NCI-H510A (cell line): ENCODE measurements at places on chromosomes 11 and 22.

- DNase-seq = no peak
These were observed 174.2 kb downstream of the NTM start for GRCh38 chr11:131544591-131544990.

GRCh38 chr11:88188251-88188931 is 13.1 kb upstream of the RAB38 start:
- no peak for DNase-seq

DNA sequence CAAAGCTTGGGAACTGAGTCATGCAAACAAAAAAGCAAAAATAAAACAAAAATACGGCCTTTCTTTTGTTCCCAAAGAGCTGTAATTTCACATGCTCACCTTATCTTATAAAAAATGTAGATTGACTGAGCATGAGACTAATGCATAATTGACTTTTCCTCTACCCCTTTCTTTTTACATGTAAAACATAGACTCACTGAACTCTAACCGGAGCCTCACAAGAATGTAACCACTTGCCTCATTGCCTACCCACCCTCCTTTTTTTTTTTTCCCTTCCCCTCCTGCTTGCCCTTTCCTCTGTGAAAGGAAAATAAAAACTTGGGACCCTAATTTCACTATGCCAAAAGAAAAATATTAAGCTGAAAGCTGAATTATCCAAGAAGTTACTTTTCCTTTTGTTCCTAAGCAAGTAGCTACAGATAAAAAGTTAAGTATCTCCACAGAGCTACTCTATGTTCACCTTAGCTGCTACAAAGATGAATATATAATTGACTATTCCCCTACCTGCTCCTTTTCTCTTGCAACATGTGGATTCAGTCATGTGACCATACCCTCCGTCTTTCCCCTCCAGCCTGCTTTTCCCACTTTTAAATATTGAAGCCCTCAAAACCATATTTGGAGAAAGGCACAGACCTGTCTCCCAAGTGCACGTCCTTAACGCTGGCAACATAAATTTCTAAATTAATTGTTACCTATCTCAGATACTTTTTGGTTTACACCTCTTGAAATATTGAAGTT is 39.6 kb upstream of the WEE1 start:
- no peak for DNase-seq

- DNase-seq = no peak
These were observed 39.4 kb upstream of the NUP50 start for GRCh38 chr22:45124176-45124847.

DNA sequence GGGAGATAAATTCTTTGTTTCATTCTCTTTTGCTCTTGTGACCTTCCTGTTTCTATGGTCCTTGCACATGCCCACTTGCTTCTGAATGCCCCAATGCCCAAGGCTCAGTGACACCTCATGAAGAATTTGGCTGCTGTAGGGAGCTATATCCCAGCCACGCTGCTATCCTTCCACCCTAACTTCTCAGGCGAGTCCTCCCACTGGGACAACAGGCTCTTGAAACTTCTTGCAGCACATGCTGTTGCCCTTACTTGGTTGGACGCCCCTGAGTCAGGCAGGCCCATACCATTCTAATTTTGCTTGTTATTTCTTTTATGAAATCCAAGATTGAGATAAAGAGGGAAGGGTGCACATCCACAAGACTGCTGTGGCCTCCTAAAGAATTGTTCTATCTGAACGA is 57.6 kb upstream of the BLID start:
- no peak for DNase-seq

DNA sequence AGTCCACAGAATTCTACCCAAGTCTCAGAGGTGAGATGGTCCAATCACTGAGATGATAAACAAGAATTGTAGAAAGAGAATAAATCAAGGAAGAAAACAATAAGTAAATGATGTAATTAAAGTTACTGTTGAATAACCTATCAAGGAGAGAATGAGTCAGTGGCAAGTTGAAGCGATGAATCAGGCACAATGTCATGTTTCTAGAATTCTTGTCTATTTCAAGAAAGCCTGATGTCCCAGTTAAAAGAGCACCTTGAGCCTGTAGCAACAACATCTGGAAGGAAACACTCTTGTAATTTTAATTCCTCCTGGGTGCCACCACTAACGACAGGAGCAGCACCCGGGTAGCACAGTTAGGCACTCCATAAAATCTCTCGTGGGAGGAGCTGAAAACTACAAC is 67.9 kb upstream of the SLC35C1 start:
- DNase-seq = no peak

- no peak for DNase-seq
These were observed 644 bp upstream of the NDUFV1 start for GRCh38 chr11:67606093-67606491.

- no peak for DNase-seq
These were observed 33.0 kb upstream of the XBP1 start for GRCh38 chr22:28833276-28833923.

- DNase-seq = no peak
These were observed 707.5 kb upstream of the ANO5 start for GRCh38 chr11:21485426-21485825.

GRCh38 chr11:100705447-100705846 is 18.4 kb downstream of the ARHGAP42 start:
- DNase-seq = no peak

- DNase-seq = no peak
These were observed 42.6 kb downstream of the ZNF215 start for GRCh38 chr11:6968816-6969215.

- no peak for DNase-seq
These were observed 51.6 kb downstream of the ST14 start for GRCh38 chr11:130211144-130211543.

- DNase-seq = no peak
These were observed 24.5 kb upstream of the GNB1L start for GRCh38 chr22:19879246-19879570.

DNA sequence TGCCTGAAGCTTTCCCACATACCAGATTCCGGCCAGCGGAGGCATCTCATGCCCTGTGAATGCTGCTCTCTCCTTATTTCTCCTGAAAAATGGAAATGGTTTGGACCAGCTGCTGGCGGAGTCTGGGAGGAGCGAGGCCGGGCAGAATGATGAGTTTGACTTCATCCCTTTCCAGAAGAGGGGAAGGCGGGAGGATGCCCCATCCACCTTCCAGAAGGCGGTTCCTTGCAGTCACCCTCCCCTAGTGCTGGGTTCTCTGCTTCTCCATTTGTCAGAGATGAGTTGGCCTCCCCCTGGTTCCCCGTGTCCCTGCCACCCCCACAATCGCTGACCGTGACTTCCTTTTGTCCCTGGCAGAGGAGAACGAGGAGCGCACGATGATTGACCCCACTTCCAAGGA is 75.6 kb downstream of the PARVB start:
- DNase-seq = no peak

- peak; percentile 44 for DNase-seq
These were observed 84.0 kb downstream of the DHCR7 start for GRCh38 chr11:71364176-71364671.

GRCh38 chr11:7488681-7489080 is 3.4 kb downstream of the OLFML1 start:
- DNase-seq = no peak

- no peak for DNase-seq
These were observed 24.5 kb downstream of the MOB2 start for GRCh38 chr11:1461826-1462697.

- DNase-seq = no peak
These were observed 698.1 kb downstream of the NTM start for GRCh38 chr11:132068556-132068955.

DNA sequence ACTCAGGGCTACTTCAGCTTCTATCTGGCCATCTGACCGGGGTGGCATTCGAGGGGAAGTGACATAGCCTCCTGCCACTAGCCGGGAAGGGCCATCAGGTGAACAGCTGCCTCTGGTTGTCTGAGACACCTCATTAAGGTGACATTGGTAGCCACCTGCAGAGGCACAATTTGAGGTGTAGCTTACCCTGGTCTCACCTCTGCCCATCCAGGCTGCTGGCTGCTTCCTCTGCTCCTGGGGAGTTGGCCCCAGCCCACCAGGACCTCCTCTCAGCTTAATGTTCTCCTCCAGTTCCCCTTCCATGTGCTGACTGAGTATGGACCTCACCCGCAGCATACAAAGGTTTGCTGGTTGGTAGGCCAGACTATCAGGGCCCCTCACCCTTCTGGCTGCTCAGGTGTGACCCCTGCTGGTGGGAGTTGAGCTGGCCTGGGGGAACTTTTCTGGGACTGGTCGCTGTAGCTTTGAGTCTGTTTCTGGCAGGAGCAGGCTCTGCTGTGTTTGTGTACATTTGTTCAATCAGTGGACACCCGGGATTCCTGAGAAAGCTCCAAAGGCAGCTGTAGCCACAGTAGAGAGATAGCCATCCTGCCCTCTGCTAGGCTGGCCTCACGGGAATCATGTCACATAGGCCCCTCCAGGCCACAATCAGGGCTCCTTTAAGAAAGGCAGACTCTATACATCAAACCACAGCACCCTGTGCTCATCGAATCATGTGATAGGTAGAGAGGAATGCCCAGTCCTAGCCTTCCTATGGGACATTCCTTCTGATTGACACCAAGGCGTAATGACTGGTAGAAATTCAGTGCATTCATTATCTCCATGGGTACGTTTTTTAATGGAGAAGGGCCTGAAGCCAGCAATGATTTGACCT is 295.1 kb upstream of the PLET1 start:
- peak; percentile 21 for DNase-seq

GRCh38 chr22:47851586-47851985 is 1089.1 kb downstream of the TBC1D22A start:
- DNase-seq = no peak

- peak; percentile 88 for DNase-seq
These were observed at the start of gene SNX32 for GRCh38 chr11:65833297-65834030. SNX32 (plus strand) TSS chr11:65833963; CDS start chr11:65834066, 103 bp downstream.

DNA sequence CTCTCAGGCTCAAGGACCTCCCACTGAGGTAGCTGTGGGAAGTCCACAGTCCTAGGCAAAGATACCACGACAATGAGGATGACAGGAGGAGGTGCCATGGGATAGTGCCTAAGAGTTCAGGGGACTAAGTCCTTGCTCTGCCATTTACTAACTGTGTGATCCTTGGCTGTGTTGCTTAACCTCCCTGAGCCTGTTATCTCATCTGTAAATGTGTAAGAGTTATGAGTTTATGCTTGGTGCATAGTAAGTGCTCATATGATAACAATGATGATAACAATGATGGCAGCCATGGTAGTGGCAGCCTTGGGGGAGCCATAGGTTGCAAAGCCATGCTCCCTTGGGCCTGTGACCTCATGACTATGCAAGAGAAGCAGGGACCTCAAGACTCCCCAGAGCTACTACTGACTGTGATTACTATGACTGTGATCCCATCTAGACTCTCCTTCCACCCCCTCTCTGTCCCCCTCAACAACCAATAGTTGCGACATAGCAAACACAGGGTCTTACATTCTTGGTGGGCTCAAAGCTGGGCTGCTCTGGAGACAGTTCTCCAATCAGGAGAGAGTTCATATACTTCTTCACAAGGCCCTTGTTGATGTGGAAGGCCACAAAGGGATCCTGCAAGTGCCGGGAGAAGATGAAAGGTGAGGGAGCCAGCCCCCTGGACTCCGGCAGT is 3.9 kb downstream of the FADS1 start:
- DNase-seq = no peak

GRCh38 chr11:119832202-119832935 is 103.4 kb upstream of the NECTIN1 start:
- DNase-seq = peak; percentile 81
